ENCODE measurements at places on chromosomes 13 and 19.

- DNase-seq: peak; percentile 32
Observed at GRCh38 chr13:20231839-20232555, at the start of gene GJB6. TSS of gene GJB6 (minus strand) at chr13:20232319. CDS start at chr13:20223480, 8,839 bp downstream.

DNA sequence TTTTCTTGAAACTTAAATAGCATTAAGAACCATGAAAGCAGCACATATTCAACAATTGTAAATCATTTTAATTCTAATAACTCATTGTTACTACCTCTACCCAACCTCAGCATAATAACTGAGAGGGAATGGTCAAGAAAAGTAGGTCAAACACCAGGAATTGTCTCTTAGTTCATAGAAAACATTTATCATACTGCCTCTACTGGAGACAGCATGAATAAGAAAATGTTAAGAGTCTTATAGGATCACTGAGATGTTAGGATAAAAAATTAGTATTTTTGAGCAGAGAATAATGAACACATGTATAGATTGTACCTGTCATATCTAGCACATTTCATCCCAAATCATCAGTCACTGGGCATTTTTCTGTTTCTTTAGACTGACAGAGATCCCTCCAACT lies 515.3 kb downstream of the PCDH9 start:
- no peak for DNase-seq

DNA sequence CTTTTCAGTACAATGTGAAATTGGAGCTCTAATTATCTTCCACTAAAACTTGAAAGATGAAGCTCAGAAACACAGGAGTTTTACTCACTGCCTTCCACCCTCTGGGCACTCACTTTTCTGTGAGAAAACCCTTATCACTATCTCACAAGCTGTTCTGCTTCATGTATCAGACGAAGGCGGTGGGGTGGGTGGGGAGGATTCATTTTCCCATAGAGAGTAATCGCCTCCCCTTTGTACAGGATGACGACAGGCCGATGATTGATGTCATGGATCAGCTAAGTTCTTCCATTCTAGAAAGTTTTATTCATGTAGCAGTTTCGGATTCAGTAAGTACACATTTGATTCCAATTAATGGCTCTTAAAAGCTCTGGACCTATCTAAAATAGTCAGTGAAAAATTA lies 139.9 kb downstream of the ZAR1L start:
- no peak for DNase-seq

DNA sequence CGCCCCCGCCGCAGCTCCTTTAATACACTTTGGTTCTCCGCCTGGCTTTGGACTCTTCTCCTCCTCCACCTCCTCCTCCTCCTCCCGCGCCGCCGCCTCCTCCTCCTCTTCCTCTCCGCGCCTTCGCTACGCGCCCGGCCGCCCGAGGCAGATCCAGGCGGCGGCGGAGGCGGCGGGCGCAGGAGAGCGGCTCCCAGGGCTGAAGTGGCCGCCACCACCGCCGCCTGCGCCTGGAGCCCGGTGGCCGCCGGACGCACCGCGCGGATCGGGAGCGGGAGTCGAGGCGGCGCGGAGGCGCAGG lies at the start of gene ZIC2:
ZIC2 (plus strand) TSS at position 50 of the 301 bp plus-strand sequence. CDS start 281 bp downstream, outside the sequence.
- no peak for DNase-seq

DNA sequence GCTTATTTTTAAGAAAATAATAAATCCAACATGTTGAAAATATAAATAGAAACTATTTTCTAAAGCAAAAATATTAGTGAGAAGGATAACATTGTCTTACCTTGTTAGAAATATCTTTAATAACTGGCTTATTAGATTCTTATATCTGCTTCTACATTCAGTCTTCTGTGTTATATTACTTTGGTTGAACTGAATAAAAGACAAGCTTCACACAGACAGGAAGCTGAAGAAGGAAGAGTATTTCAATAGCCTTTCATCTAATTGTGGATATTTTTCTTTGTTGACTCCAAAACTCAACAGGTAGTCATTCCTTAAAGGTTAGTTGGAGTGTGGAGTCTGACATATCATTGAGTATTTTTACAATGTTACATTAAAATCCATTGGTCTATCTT lies 10.9 kb downstream of the SETDB2 start:
- DNase-seq: no peak

- no peak for DNase-seq
Observed at GRCh38 chr19:50238043-50238442, 34.6 kb downstream of the MYH14 start.

- no peak for DNase-seq
Observed at GRCh38 chr19:52536448-52536800, 9.0 kb downstream of the ZNF808 start.

Data from GM12892 (cell line).